ENCODE measurements at places on chromosomes 4 and X. TPM values are rescaled to one million over a fixed set of nuclear protein-coding genes. Genes with fewer than 3 reads are reported as not detected.

DNA sequence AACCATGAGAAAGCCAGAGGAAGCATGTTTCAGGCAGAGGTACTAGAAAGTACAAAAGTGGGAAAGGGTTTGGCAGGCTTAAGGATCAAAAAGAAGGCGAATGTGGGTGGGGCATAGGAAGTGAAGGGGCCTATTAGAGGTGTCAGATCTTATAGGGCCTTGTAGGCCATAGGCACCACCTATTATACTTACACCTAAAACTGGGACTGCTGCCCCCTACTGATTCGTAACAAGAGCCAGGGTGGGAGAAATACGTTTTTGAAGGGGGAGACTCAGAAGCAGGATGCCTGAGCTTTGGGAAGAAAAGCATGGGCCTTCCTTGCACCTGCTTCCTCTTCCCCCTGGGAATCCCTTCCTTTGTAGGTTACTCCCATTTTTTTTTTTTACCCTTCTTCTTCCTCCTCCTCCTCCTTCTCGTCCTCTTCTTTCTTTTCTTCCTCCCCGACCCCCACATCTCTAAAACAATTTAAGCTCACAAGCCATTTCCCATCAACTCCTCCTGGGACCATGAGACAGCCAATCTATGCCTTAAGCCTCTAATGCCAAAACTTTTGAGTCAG, 40.7 kb upstream of the GPC3 start:
- no peak for DNase-seq

DNA sequence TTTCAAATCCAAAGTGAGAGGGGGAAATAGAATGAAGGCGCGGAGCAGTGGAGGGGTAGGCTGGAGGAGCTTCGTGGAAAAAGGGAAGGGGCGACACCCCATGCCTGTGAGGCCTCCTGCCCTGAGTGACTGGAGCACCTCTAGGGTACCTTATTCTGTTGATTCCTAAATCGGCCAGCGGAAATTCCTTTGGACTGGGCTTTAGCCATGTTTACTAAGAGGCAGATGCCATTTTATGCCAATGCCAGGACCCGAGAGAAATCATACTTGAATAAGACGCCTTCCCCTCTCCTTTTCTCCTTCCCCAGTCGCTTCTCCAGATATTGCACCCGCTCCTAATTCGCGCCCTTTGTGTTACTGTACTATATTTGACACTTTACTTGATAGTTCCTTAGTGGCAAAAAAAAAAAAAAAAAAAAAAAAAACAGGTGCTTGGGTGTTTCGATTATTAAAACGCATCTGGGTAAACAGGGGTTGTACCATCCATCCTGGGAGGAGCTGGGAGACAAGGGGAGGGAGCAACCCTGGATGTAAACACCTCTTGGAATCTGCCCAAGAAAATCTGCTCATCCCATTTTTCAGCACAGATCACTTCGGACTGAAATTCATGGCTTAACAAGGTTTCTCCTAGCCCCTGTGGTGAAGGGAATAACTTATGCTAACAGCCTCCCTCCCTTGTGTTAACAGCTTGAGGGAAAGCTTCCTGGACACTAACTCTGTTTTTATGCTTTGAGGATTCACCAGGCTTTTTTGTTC, 1.5 kb downstream of the BMP3 start:
- DNase-seq, result no peak

The COX7B2 gene
- total RNA-seq, result not detected

DNA sequence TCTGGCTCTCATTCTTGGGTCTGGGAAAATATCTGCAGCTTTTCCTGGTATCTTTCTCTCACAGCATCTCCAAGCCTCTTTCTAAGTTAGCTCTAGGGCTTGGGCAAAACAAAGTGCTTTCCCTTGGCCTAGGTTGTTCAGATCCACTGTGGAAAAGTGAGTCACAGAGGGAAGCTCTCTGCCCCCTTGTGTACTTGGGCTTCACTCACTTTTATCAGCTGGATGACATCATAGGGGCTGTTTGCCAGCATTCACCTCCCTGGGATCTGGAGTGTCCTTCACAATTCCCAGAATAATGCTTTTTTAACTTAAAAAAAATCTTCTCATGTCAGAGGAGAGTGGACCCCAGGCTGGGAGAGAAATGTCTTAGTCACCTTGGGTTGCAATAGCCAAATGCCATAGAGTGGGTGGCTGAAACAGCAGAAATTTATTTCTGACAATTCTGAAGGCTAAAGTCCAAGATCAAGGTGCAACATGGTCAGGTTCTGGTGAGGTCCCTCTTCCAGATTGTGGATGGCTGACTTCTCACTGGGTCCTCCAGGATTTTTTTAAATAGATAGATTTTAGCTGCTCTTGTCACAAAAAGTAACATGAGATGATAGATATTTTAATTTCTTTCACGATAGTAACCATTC, 247.8 kb downstream of the SH2D1A start:
- peak; percentile 2 for DNase-seq

The PPEF2 gene
- not detected for total RNA-seq

GRCh38 chr4:133178956-133179355, 29.9 kb downstream of the PCDH10 start:
- no peak for DNase-seq

- no peak for DNase-seq
These were observed 7.4 kb upstream of the HCCS start for GRCh38 chrX:11103751-11104150.

DNA sequence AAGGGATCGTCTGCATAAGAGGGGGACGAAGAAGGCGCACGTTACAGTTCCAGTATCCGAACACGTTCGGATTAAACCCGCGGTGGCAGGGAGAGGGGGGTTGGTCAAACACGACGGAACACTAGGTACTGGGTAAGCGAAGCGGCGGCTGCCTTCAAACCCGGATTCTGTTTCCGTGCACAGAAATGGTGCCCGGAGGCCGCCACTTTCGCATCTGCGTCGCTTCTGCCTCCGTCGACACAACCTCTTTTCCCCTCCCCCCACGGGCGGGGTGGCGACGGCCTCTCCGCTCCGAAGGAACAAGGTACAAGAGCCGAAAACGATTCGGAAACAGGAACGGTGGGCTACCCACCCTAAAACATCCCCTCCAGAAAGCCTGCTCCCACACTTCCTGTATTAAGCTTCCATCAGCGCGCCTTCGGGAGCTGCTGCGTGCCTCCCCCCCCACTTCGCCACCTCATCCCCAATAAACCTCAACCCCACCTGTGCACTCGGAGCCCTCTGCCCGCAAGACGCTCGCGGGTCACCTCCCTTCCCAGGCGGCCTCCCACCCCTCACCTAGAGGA, 667 bp downstream of the G3BP2 start:
- peak; percentile 43 for DNase-seq
